ENCODE measurements at places on chromosomes 1 and 21.

DNA sequence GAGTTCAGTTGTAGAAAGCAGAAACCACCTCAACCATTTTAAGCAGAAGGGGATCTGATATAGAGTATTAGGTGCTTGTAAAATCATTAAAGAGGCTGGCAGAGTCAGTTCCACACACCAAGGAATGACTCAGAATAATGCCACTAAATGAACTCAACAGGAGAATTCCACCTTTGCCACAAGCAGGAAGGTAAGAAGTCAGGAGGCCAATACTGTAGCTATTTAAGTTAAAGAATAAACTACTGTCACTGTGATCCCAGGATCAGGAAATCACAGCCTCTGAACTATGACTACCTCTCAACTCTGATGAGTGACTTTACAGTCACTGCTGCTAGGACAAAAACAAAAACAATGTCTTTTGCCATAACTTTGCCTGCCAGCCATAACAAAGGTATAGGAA, 52.5 kb upstream of the PRMT6 start:
- no peak for DNase-seq

DNA sequence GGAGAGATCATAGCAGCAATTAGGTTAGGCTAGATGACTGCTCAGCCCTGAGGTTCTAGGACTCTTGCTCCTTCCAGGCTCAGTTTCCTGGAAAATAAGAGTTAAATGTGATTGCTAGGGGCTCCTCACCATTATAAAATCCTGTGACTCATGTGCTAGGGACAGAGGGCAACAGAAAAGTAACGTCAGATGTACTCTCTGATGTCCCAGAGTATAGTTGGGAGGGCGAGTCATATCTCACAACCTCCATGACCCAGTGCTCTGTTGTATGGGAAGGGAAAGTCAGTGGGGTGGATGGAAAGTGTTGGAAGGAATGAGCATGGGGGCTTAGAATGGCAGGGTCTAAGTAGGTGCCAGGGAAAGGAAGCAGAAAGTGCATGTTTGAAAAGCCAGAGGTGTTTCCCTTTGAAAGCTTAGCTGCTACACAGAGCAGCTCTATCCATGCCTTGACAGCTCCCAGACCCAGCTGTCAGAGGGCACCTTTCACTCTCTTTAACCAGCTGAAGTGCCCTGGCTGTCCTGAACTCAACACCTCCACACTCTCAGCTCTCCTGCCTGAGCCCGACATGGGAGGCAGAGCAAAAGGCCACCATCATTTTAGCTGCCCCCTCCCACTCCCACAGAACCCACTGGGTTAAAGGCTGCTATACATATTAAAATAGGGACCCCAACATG, 11.6 kb downstream of the GJA5 start:
- no peak for DNase-seq

- no peak for DNase-seq
Observed at GRCh38 chr1:76083189-76083588, 8.6 kb downstream of the ST6GALNAC3 start.

GRCh38 chr1:9824702-9825089, 931 bp upstream of the CLSTN1 start:
- no peak for DNase-seq

- DNase-seq, result no peak
Observed at GRCh38 chr1:41399145-41399795, 38.0 kb downstream of the FOXO6 start.

- no peak for DNase-seq
Observed at GRCh38 chr1:65795311-65795710, 2.6 kb downstream of the PDE4B start.

DNA sequence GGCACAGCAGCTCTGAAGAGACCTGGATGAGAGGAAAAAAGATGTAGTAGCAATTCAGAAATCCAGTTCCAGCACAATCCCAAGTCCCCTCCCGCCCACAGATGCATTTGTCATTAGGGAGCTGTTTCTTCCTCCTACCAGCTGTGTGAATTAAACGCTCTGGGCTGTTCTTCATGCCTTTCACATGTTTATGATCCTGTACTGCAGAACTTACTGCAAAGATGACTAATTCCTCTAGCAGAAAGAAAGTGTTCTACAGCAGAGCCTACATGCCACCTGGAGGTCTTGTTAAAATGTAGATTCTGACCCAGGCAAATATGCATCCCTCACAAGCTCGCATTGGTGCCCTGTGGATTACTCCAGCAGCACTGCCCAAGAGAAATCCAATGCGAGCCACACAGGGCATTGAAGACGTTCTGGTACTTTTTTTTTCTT, 6.5 kb downstream of the ENO1 start:
- no peak for DNase-seq

- no peak for DNase-seq
Observed at GRCh38 chr1:38022810-38023209, 10.3 kb downstream of the UTP11 start.

Data from activated CD4-positive, alpha-beta T cell treated with anti-CD3 and anti-CD28 coated beads, Interleukin-2, amount 50 U/mL, for 1 hour (primary cell).